ENCODE measurements at places on chromosomes 5 and 9. TPM values are rescaled to one million over a fixed set of nuclear protein-coding genes. Genes with fewer than 3 reads are reported as not detected.

Gene PLEKHG4B
- total RNA-seq: 0.37 TPM

Gene MORN5
- total RNA-seq: not detected

Gene SNX18
- total RNA-seq: 54.5 TPM

Gene B4GALT1
- total RNA-seq: 66.3 TPM

Gene PTPRD
- 1.2 TPM for total RNA-seq

Gene CATSPER3
- total RNA-seq: not detected

- H3K36me3 ChIP-seq: no peaks in the 10 kb centered on the region
- no peak for DNase-seq
- H3K4me3 ChIP-seq: no peak overlapping the region
- peak overlapping the region; percentile 47 for H3K27ac ChIP-seq
- no peaks in the 10 kb centered on the region for H3K27me3 ChIP-seq
- H3K4me1 ChIP-seq: peaks cover 48% of the 10 kb centered on the region
Measured at GRCh38 chr9:121754655-121755436, 103.4 kb downstream of the DAB2IP start.

GRCh38 chr9:124280176-124280691 is 22.5 kb downstream of the NEK6 start:
- DNase-seq: peak; percentile 54
- no peaks in the 10 kb centered on the region for H3K27me3 ChIP-seq
- no peaks in the 10 kb centered on the region for H3K36me3 ChIP-seq
- peaks cover 13% of the 10 kb centered on the region for H3K4me1 ChIP-seq

DNA sequence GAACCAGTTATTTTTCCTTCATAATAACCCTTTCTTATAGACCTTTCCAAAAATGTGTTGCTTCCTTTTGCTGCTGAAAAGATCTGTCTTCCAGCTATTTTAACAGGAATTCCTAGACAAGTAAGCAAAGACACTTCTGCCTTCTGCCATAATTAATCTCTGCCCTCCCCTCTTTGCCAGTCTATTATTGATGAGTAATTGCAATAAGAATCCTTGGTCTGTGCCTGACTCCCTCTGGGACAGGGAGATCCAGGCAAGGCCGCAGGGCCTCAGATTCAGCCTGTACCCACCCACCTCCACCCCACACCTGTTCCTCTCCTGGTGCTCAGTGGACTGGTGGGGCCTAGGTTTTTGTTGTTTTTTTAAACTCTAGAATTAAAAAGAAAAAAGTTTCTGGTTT is 8.3 kb downstream of the FOXD1 start:
- DNase-seq: no peak
- H3K4me1 ChIP-seq: no peaks in the 10 kb centered on the region
- H3K4me3 ChIP-seq: no peak overlapping the region
- no peaks in the 10 kb centered on the region for H3K36me3 ChIP-seq
- peaks cover 47% of the 10 kb centered on the region for H3K27me3 ChIP-seq
- no peak overlapping the region for H3K27ac ChIP-seq

GRCh38 chr9:27599102-27599869 is 26.0 kb upstream of the C9orf72 start:
- no peaks in the 10 kb centered on the region for H3K27me3 ChIP-seq
- peak overlapping the region; percentile 67 for H3K27ac ChIP-seq
- no peaks in the 10 kb centered on the region for H3K4me1 ChIP-seq
- DNase-seq: no peak
- no peak overlapping the region for H3K4me3 ChIP-seq
- no peaks in the 10 kb centered on the region for H3K36me3 ChIP-seq

DNA sequence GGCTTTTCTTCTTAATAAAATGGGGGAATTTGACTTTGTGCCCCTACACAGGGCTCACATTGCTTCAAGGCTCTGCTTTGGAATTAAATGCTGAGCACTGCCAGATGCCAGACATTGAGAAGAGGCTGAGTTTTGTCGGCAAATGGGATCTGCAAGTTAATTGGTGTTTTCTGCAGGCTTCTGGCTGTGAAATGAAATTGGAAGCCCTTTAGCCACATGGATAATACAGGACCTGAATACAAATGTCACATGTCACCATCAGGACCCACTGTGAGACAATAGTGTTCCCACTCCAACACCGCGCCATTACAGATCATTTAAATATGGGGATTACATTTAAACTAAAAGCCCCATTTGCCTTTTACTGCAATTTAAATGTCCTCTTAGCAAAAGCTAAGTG is 164.4 kb downstream of the ZSWIM6 start:
- no peak for DNase-seq
- H3K27me3 ChIP-seq: no peaks in the 10 kb centered on the region
- H3K4me3 ChIP-seq: no peak overlapping the region
- no peak overlapping the region for H3K27ac ChIP-seq

- peaks cover 5% of the 10 kb centered on the region for H3K4me1 ChIP-seq
- no peak for DNase-seq
- H3K27me3 ChIP-seq: peaks cover 12% of the 10 kb centered on the region
- H3K36me3 ChIP-seq: no peaks in the 10 kb centered on the region
Measured at GRCh38 chr9:21559402-21560280, 77.5 kb upstream of the IFNE start.

- H3K27me3 ChIP-seq: no peaks in the 10 kb centered on the region
- H3K27ac ChIP-seq: peak overlapping the region; percentile 87
Measured at GRCh38 chr5:14449052-14449661, 132.4 kb upstream of the OTULINL start.

DNA sequence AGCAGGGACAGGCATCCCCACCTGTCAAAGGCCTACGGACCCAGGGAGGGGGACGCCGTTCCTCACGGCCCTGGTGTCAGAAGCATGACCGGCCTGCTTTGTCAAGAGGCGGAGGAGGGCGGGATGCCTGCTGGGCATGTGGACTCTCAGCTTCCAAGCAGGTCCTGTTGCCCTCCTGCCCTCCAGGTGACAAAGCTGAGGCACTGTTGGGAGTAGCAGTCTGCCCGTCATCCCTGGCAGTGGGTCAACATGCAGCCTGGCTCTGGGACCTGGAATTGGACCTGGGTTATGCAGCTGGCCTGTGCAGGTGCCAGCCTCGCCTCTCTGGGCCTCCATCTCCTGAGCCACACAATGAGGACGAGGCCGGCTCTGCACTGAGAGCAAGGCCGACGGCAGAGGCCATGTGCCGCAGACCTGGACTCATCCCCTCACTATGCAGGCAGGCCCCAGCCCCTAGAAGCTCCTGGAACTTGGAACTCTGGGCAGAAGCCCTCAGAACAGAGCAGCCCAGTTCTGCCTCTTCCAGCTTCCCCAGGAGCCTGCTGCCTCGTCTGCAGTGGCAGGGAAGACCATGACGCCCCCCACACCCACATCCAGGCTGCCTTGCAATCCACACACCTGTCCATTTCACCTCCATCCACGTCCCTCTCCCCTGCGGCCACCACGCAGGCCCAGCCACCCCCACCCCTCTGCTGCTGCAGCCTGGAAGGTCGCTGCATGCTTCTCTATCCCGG is 20.8 kb upstream of the FCN1 start:
- no peak overlapping the region for H3K27ac ChIP-seq
- H3K27me3 ChIP-seq: no peaks in the 10 kb centered on the region
- no peak for DNase-seq
- no peaks in the 10 kb centered on the region for H3K36me3 ChIP-seq
- H3K4me1 ChIP-seq: peaks cover 2% of the 10 kb centered on the region

GRCh38 chr5:73438645-73439470 is 9.7 kb downstream of the FOXD1 start:
- no peak overlapping the region for H3K4me3 ChIP-seq
- no peak for DNase-seq
- H3K27ac ChIP-seq: no peak overlapping the region
- H3K4me1 ChIP-seq: peaks cover 14% of the 10 kb centered on the region
- no peaks in the 10 kb centered on the region for H3K36me3 ChIP-seq
- H3K27me3 ChIP-seq: peaks cover 33% of the 10 kb centered on the region

GRCh38 chr9:123089040-123089439 is 55.6 kb downstream of the GPR21 start:
- no peak overlapping the region for H3K27ac ChIP-seq
- no peak for DNase-seq
- H3K36me3 ChIP-seq: no peaks in the 10 kb centered on the region
- no peaks in the 10 kb centered on the region for H3K4me1 ChIP-seq
- no peaks in the 10 kb centered on the region for H3K27me3 ChIP-seq
- H3K4me3 ChIP-seq: no peak overlapping the region

- no peak for DNase-seq
- no peak overlapping the region for H3K4me3 ChIP-seq
- no peaks in the 10 kb centered on the region for H3K27me3 ChIP-seq
- no peaks in the 10 kb centered on the region for H3K36me3 ChIP-seq
- H3K27ac ChIP-seq: no peak overlapping the region
- no peaks in the 10 kb centered on the region for H3K4me1 ChIP-seq
Measured at GRCh38 chr5:14321936-14322335, 178.8 kb downstream of the TRIO start.

DNA sequence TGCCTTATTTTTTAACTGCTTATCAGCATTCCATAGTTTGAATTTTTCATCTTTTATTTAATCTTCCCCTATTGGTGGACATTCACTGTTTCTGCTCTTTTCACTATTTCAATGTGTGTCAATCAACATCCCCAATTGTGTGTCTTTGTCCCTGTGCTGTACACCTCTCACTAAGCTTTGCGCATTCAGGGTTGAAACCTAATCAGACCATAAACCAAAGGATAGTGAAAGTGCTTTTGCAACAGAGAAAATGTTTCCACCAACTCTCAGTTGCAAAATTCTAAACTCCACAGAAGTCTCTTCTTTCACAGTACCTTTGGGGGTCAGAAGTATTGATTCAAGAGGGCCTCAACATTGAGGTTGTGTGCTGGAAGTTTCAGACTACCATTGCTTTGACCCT is 127.1 kb upstream of the SAP30L start:
- H3K4me1 ChIP-seq: no peaks in the 10 kb centered on the region
- H3K36me3 ChIP-seq: no peaks in the 10 kb centered on the region
- no peak for DNase-seq
- H3K27ac ChIP-seq: no peak overlapping the region
- no peaks in the 10 kb centered on the region for H3K27me3 ChIP-seq
- no peak overlapping the region for H3K4me3 ChIP-seq

- no peaks in the 10 kb centered on the region for H3K27me3 ChIP-seq
- H3K27ac ChIP-seq: no peak overlapping the region
- DNase-seq: no peak
- no peaks in the 10 kb centered on the region for H3K36me3 ChIP-seq
- H3K4me1 ChIP-seq: no peaks in the 10 kb centered on the region
Measured at GRCh38 chr5:122789461-122790171, 14.7 kb downstream of the SNX2 start.

GRCh38 chr5:170087168-170087817 is 18.4 kb upstream of the FOXI1 start:
- H3K27me3 ChIP-seq: no peaks in the 10 kb centered on the region
- H3K36me3 ChIP-seq: no peaks in the 10 kb centered on the region
- H3K27ac ChIP-seq: no peak overlapping the region

- H3K36me3 ChIP-seq: no peaks in the 10 kb centered on the region
- H3K4me3 ChIP-seq: no peak overlapping the region
- H3K27ac ChIP-seq: no peak overlapping the region
- no peaks in the 10 kb centered on the region for H3K27me3 ChIP-seq
Measured at GRCh38 chr9:7859701-7860334, 60.2 kb upstream of the DMAC1 start.

- H3K27ac ChIP-seq: no peak overlapping the region
- H3K4me1 ChIP-seq: no peaks in the 10 kb centered on the region
- no peak overlapping the region for H3K4me3 ChIP-seq
- H3K27me3 ChIP-seq: no peaks in the 10 kb centered on the region
- DNase-seq: no peak
- H3K36me3 ChIP-seq: no peaks in the 10 kb centered on the region
Measured at GRCh38 chr5:140284013-140284412, 18.9 kb downstream of the PFDN1 start.

DNA sequence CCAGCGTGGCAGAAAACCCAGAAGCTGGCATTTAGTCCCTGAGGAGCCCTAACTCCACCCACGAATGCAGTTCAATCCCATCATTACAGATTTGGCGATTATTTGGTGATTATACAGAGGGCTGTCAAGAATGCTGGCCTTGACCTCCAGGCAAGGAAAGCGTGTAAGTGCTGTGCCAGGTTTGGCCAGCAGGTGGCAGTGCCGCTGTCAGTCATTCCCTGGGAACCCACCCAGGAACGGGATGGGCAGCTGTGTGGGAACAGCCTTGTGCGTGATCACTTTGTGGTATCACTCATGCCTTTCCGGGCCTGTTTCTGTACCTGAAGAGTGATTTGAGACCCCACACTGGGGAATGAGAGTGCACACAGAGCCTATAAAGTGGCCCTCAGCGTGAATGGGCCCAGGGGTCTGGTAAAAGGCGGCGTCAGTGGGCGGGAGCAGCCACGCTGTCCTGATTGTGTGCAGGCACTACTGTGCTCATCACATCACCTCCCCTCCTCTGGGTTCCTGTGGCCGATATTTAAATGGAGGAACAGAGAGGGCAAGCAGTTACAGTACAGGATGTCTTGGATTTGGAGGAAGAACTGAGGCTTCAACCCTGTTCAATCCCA is 215.6 kb downstream of the ROR2 start:
- no peaks in the 10 kb centered on the region for H3K4me1 ChIP-seq
- H3K4me3 ChIP-seq: no peak overlapping the region
- H3K27me3 ChIP-seq: no peaks in the 10 kb centered on the region
- H3K36me3 ChIP-seq: no peaks in the 10 kb centered on the region
- DNase-seq: peak; percentile 81

- H3K4me3 ChIP-seq: no peak overlapping the region
- H3K27me3 ChIP-seq: no peaks in the 10 kb centered on the region
- no peaks in the 10 kb centered on the region for H3K4me1 ChIP-seq
- no peaks in the 10 kb centered on the region for H3K36me3 ChIP-seq
Measured at GRCh38 chr5:102905056-102905455, 150.0 kb downstream of the PAM start.

- no peaks in the 10 kb centered on the region for H3K4me1 ChIP-seq
- H3K4me3 ChIP-seq: no peak overlapping the region
- H3K27me3 ChIP-seq: no peaks in the 10 kb centered on the region
- DNase-seq: no peak
- no peak overlapping the region for H3K27ac ChIP-seq
Measured at GRCh38 chr5:10867389-10868303, 106.6 kb upstream of the DAP start.

DNA sequence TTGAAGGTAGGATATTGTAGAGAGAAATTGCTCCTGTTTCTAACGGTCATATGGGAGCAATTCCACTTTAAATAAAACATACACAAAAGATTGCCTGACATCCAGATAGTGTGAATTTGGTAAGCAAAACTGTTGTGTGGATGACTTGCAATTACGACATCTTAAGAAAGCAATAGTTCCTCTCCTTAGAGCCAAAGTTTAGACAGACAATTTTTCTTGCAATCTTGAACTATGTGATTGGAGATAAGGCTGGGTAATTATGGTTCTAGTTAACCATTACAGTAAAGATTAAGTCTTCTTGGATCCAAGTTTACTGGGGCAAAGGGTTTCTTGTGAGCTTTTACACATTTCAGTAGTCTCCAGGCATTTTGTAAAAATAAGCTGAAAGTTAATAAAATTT is 1080.6 kb upstream of the CDH6 start:
- H3K36me3 ChIP-seq: no peaks in the 10 kb centered on the region
- H3K27ac ChIP-seq: no peak overlapping the region

GRCh38 chr9:111298731-111299598 is 31.1 kb downstream of the OR2K2 start:
- H3K4me1 ChIP-seq: no peaks in the 10 kb centered on the region
- H3K36me3 ChIP-seq: no peaks in the 10 kb centered on the region
- no peak overlapping the region for H3K4me3 ChIP-seq

GRCh38 chr5:1137567-1138444 is 25.9 kb upstream of the SLC12A7 start:
- H3K27me3 ChIP-seq: no peaks in the 10 kb centered on the region
- no peak for DNase-seq
- no peak overlapping the region for H3K27ac ChIP-seq
- H3K4me3 ChIP-seq: no peak overlapping the region
- no peaks in the 10 kb centered on the region for H3K36me3 ChIP-seq
- no peaks in the 10 kb centered on the region for H3K4me1 ChIP-seq

GRCh38 chr9:14260101-14260500 is 53.8 kb downstream of the NFIB start:
- H3K27ac ChIP-seq: no peak overlapping the region
- H3K36me3 ChIP-seq: no peaks in the 10 kb centered on the region
- H3K27me3 ChIP-seq: no peaks in the 10 kb centered on the region
- H3K4me1 ChIP-seq: no peaks in the 10 kb centered on the region
- H3K4me3 ChIP-seq: no peak overlapping the region
- no peak for DNase-seq

GRCh38 chr9:16154521-16155078 is 601.8 kb downstream of the CCDC171 start:
- no peaks in the 10 kb centered on the region for H3K27me3 ChIP-seq

Data from uterus (tissue), 4 donors.